ENCODE measurements at places on chromosomes 2 and 18.

- no peak for DNase-seq
Observed at GRCh38 chr18:75369026-75369721, 58.3 kb downstream of the SMIM21 start.

DNA sequence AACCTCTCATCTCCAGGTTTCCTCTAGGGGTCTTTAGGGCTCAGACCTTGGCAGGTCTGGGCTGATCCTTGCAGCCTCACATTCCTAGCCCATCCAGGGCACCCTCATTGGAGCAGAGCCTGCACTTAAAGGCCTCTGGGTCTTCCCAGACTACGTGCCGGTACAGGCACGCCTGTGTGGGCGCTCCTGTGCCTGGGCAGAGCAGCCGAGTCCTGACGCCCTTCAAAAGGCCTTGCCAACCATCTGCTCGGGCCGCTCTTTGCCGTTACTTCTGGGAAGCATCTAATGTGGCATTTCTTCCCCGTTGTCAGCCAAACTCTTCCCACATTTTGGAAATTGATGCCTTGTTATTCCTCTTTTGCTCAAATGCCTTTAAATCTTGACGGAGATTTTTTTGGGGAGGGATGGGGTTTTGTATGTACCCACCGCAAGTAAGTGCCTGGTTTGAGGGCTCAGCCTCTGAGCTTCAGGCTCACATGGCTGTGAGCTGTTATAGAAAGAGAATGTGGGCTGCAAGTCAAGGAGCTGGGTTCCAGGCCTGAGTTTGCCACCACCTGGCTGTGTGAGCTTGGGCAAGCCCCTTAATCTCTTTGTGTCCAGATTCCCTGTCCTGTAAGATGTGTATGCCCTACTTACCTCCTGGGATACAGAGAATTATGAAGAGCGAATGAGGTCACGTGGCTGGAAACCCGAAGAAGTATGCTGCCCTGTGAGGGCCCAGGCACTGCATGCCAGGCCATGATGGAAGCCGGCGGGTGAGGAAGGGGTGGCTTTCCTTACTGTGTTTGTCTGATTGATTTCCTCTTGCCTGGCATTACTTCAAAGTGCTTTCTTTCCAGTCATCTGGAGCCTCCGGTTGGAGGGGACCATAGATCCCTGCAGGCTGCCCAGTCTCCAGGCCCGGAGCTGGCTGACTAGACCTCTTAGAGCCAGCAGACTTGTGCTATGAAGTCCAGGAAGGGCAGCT is 20.6 kb downstream of the EHD3 start:
- no peak for DNase-seq

DNA sequence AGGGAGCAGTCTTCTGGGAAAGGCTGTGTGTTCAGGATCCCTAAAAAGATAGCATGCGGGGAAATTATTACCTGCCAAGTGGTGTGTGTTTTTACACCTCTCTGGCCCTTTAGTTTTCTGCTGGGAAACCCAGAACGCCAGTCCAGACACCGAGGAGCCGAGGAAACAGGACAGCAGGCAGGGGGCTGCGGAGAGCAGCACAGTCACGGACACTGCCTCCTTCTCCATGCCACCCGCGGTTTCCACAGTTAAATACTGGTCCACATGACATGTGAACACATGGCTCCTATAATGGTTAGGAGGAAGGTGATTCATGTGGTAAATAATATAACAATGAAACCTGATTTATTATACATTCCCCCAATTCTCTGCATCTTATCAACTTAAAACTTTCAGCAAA is 20.4 kb downstream of the CNOT11 start:
- DNase-seq = no peak

- no peak for DNase-seq
Observed at GRCh38 chr2:223041527-223042109, 10.4 kb upstream of the KCNE4 start.

DNA sequence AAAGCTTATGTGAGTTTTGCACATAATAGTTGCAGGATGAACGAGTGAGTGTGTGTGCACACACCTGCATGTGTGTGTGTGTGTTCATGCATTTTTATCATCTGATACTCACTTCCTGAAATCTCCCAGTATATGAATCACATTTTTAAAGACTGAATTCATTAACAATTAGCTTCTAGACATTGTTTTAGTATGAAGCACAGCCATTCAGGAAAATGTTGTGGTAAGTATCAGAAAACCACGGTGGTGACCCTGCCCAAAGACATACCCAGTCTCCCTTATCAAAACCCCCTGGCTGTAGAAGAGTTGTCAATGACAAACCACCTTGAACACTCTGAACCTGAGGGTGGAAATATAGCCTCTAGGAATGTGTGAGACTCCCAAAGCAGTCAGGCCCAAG is 220.8 kb downstream of the ALK start:
- no peak for DNase-seq

GRCh38 chr2:113089916-113090315 is 22.1 kb downstream of the IL1F10 start:
- no peak for DNase-seq

- DNase-seq = no peak
Observed at GRCh38 chr2:126777620-126777978, 121.1 kb upstream of the TEX51 start.

DNA sequence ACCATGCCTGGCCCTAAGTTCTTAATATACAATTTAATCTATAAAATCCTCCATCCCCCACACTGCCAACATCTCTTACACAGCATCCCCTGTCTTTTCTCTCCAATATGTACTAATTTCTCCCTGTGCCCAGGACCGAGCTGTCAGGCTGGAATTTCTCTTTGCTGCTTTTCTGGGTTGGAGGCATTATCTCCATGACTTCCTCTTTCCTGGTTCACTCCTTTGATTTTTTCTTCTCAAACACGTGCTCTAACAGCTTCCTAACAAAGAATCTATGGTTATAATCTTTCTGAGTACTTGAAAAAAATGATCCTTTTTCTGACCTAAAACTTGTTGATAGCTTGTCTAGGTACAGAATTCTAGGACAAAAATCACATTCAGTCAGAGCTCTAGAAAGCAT is 112.8 kb downstream of the C1D start:
- DNase-seq = no peak
